Activated CD4-positive, alpha-beta T cell treated with anti-CD3 and anti-CD28 coated beads, Interleukin-2, amount 10 ng/mL, durations not matched to agents 24 days and 14 days (primary cell): ENCODE measurements at places on chromosomes 1 and 21.

- no peaks in the 10 kb centered on the region for H3K4me1 ChIP-seq
- peak overlapping the region; percentile 20 for H3K27ac ChIP-seq
- no peaks in the 10 kb centered on the region for H3K27me3 ChIP-seq
- H3K36me3 ChIP-seq: no peaks in the 10 kb centered on the region
- DNase-seq: peak; percentile 80
These were observed 20.1 kb downstream of the FAAP20 start for GRCh38 chr1:2174348-2175054.

DNA sequence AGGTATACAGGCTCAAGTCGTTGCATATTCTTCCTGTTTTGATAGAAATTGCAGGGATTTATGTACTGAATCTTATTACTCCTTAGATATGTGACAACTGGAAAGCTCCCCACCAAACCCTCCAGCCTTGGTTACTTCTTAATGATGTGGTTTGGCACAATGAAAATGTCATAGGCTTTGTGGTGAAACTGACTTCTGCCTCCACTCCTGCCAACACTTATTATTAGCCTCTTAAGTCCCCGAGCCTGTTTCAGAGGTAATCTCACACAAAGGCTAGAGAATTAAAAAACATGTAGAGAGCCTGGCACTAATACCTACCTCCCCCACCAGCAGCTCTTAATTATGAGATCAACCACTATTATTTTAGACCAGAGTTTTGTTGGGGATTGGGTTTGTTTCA lies 4.2 kb downstream of the COX20 start:
- no peak overlapping the region for H3K27ac ChIP-seq
- H3K4me3 ChIP-seq: no peak overlapping the region
- no peak for DNase-seq

- H3K4me3 ChIP-seq: no peak overlapping the region
- no peaks in the 10 kb centered on the region for H3K4me1 ChIP-seq
- no peak for DNase-seq
- H3K27ac ChIP-seq: no peak overlapping the region
These were observed 55.8 kb downstream of the ROR1 start for GRCh38 chr1:63829349-63830327.

DNA sequence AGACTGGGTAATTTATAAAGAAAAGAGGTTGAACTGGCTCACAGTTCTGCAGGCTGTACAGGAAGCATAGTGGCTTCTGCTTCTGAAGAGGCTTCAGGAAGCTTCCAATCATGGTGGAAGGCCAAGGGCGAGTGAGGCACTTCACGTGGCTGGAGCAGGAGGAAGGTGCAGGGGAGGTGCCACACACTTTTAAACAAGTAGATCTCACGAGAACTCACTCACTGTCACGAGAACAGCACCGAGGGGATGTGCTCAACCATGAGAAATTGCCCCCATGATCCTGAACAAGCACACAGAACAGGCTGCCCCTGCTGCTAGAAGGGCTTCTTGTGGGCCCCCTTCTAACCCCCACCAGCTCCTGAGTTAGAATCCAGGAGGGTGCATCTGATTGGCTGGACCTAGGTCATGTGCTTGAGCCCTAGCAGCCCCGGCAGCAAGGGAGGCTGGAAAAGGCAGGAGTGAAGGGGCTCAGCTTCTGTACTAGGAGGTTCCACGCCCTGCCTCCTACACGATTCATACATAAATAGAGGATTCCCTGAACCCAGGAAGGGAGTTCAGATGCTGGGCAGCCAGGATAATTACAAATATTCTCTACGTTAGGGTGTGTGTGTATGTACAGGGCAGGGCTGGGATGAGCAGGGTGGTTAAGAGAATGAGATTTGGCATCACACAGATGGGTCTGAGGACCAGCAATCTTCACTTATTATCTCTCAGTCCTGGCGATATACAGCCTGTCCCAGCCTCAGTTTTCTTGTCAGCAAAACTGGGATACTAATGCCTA lies 72.8 kb upstream of the ATP5PO start:
- peaks cover 10% of the 10 kb centered on the region for H3K36me3 ChIP-seq
- H3K27ac ChIP-seq: no peak overlapping the region
- H3K4me1 ChIP-seq: peaks cover 23% of the 10 kb centered on the region
- H3K27me3 ChIP-seq: peaks cover 6% of the 10 kb centered on the region
- no peak overlapping the region for H3K4me3 ChIP-seq

DNA sequence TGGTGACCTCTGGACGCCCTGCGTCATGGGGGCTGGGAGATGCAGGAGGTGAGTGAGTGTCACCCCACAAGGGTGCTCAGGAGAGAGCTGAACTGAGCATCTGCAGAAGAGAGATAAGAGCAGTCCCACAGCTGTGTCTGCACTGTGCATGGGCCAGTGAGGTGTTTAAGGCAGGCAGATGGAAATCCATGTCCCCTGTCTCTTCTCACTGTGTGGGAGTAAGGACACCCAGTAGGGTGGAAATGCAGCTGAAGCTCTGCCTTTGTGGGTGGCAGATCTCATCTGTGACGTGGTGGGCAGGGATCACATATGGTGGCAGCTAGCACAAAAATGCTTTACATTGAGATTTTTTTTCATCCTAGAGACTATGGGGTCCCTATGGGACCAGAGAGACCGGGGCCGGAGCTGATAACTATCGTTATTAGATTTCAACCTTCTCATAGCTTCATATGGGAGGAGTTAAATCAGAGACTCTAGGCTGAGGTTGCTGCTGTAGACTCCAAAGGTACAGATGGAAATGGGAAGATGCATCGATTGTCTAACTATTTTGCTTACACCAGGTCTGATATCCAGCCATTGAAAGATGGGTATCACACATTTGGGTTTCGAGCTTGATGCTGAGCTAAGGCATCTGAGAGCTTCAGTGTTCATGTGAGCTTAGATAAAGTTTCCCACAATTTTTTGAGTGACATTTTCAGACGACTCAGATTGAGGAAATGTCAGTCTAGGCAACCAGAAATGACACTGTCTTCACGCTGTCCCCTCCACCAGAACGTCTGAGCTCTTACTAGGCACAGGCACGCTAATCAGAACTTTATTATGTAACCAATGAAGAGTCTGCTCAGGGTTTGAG lies 65.3 kb upstream of the PSEN2 start:
- peaks cover 3% of the 10 kb centered on the region for H3K27me3 ChIP-seq
- H3K27ac ChIP-seq: no peak overlapping the region
- no peak overlapping the region for H3K4me3 ChIP-seq
- no peak for DNase-seq
- no peaks in the 10 kb centered on the region for H3K36me3 ChIP-seq
- peaks cover 9% of the 10 kb centered on the region for H3K4me1 ChIP-seq

DNA sequence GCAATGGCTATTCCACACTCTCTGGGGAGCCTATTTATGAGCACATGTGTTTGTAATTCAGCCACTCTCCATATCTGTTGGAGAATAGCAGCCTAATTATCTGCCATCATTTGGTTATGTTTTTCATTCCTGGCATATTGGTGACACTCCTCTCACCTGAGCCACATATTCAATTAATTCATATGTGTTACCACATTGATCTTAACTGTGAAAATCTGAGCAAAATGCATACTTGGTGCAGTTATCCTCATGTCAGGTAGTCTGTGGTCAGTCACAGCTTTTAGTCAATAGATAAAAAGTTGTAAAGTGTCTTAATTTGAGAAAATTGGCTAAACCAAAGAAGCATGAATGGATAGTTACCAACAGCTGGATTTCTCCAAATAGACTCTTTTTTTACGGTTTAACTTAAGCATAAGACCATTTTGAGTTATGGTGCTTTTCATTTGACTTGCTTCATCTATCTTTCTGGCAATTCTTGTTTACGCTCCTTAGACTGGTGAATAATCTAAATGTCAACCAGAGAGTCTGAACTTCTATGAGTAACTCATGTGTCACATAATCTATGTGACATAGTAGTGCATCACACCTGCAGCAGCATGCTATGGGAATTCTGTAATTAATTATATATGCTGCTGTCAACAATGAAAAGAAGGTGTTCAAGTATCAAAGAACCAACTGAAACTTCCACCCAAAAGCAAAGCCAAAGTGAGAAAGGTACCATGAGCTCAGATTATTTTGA lies 187.7 kb upstream of the SGIP1 start:
- DNase-seq: no peak
- H3K4me3 ChIP-seq: peak overlapping the region; percentile 61
- peaks cover 68% of the 10 kb centered on the region for H3K4me1 ChIP-seq
- no peaks in the 10 kb centered on the region for H3K27me3 ChIP-seq
- H3K27ac ChIP-seq: peak overlapping the region; percentile 86

DNA sequence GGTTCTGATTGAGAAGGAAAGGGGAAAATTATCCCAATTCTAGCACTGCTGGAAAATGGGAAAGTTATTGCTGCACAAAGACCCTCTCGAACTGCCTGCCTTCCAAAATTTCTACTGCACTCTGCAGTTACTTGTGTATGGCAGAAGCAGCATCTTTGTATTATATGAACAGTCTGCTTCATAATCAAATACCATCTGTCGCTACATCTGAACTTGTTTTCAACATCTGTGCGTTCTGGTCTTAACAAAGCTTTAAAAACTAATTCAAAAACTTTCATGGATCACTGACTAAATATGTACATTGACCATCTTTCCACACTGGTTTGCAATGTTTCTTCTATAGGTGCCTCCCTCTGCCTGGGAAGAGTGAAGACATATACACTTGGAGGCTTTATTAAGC lies 79.2 kb downstream of the PROX1 start:
- H3K36me3 ChIP-seq: no peaks in the 10 kb centered on the region
- H3K4me3 ChIP-seq: no peak overlapping the region
- H3K27ac ChIP-seq: no peak overlapping the region
- DNase-seq: no peak
- H3K27me3 ChIP-seq: no peaks in the 10 kb centered on the region

DNA sequence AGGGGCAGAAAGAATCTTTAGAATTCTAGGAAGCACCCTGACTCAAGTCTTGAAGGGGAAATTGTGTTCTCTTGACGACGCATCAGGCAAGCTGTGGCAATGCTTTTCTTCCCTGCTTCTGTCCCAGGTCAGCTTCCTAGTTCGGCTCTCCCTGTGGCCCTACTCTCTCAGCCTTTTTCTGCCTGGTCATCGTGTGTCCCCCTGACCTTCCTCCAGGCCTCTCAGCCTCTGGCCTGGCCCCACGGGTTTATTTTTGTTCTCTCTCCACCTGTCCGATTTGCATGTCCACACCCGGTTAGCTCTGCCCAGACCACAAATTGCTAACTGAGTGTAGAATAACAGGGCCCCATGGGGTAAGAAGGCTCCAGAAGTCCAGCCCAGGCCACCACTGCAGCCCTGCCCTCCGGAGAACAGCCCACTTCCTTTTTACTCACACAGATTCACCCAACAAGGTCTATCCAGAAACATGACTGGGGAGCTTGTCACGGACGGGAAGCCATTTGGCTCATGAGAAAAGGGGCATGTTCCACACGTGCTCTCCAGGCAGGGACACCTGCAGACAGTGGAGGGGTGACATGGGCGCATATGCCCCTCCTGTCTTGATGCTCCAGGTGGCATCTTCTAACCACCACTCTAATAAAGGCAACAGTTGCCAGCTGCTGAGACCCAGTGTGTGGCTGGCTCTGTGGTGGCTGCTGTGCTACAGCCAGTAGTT lies 9.8 kb downstream of the KCNN3 start:
- H3K4me1 ChIP-seq: peaks cover 19% of the 10 kb centered on the region
- H3K27me3 ChIP-seq: no peaks in the 10 kb centered on the region
- no peak overlapping the region for H3K27ac ChIP-seq
- H3K36me3 ChIP-seq: no peaks in the 10 kb centered on the region
- H3K4me3 ChIP-seq: no peak overlapping the region

DNA sequence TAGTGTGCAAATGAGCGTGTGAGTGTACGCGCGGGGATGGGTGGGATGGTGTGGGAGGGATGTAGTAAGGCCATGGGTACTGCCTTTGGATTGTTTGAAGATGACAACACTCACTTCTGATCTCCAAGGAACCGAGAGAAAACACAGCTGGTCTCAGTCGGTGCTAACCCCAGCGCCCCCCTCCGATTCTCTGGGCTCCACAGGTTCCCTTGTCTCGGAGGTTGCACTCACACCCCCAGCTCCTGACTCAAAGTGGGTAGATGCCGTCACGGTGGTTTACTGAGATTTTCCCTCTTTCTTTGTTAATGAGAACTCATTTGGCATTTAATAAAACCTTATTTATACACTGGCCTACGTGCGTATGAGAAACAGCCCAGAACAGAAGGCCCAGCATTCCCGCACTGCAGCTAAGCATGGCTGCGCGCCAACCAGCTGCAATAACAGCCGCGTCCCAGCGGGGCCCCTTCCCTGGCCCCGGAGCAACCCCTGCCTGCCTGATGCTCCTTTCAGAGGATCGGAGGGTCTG lies 25.8 kb downstream of the ABCA4 start:
- DNase-seq: no peak
- H3K36me3 ChIP-seq: no peaks in the 10 kb centered on the region
- no peak overlapping the region for H3K4me3 ChIP-seq
- H3K27me3 ChIP-seq: peaks cover 2% of the 10 kb centered on the region
- H3K27ac ChIP-seq: no peak overlapping the region
- peaks cover 21% of the 10 kb centered on the region for H3K4me1 ChIP-seq

- no peaks in the 10 kb centered on the region for H3K27me3 ChIP-seq
- H3K27ac ChIP-seq: no peak overlapping the region
- no peak overlapping the region for H3K4me3 ChIP-seq
These were observed 429.9 kb upstream of the ZRANB2 start for GRCh38 chr1:71510725-71511124.

- H3K4me3 ChIP-seq: peak overlapping the region; percentile 57
- H3K27me3 ChIP-seq: no peaks in the 10 kb centered on the region
- peaks cover 53% of the 10 kb centered on the region for H3K4me1 ChIP-seq
These were observed 14.8 kb downstream of the PSEN2 start for GRCh38 chr1:226884966-226885820.

DNA sequence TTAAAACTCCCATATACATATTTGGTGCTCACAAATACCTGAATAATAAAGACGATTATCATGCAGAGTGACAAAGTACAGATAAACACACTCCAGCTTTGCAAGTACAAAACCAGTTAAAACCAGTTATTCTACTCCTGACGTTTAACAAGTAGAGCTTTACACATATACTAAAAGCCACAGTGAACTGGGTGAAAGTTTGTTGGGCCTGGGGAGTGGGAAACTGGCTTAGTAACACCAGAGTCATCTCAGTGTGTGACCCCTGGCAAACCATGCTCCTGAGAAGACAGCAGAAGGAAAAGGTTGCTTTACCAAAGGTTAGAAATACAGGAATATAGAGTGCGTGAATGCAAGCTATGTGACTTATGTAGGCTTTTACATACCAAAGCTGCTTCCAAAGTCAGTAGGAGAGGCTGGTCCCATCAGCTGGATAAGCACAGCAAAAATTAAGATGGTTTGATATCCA lies 148.1 kb downstream of the NRIP1 start:
- peaks cover 1% of the 10 kb centered on the region for H3K27me3 ChIP-seq
- H3K4me3 ChIP-seq: no peak overlapping the region
- no peak for DNase-seq
- H3K36me3 ChIP-seq: no peaks in the 10 kb centered on the region
- no peak overlapping the region for H3K27ac ChIP-seq

- H3K4me3 ChIP-seq: no peak overlapping the region
- peaks cover 53% of the 10 kb centered on the region for H3K27me3 ChIP-seq
- no peaks in the 10 kb centered on the region for H3K36me3 ChIP-seq
- no peaks in the 10 kb centered on the region for H3K4me1 ChIP-seq
- no peak overlapping the region for H3K27ac ChIP-seq
- DNase-seq: no peak
These were observed 97.3 kb downstream of the MAP3K21 start for GRCh38 chr1:233424779-233425178.
